ENCODE measurements at places on chromosomes 1 and 21. TPM values are rescaled to one million over a fixed set of nuclear protein-coding genes. Genes with fewer than 3 reads are reported as not detected.

- DNase-seq, result no peak
These were observed 42.3 kb downstream of the UBE4B start for GRCh38 chr1:10074852-10075730.

DNA sequence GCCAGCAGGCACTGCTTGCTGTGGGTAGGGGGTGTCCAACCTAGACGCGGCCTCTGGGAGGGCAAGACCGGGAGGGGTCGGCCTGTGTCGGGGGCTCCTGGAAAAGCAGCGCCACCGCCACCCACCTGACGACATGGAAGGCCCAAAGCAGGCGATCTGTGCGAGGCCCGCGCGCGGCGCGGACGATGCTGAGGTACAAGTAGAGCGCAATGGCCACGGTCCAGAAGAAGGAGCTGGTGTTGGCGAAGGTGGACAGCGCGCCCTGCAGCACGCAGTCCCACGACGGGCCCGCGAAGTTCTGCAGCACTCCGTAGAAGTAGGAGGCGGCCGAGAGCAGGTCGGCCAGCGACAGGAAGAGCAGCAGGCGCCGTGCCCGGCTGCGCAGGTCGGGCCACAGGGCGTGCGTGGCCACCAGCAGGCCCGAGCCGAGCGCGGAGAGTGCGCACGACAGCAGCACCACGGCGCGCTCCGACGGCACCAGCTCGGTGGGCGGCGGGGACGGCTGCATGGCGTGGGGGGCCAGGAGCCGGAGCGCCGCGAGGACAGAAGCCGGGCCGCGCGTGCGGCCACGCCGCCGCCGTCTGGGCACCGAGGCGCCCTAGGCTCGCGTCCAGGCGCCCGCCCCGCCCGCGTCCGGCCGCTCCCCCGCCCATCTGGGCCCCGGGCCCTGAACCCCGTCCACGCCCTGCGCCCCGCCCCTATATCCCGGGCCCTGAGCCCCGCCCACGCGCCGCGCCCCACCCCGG is at the start of gene GPR157:
Gene GPR157 (minus strand): TSS at position 583 of the 746 bp plus-strand sequence. CDS start 75 bp downstream, at position 508.
- DNase-seq, result no peak

DNA sequence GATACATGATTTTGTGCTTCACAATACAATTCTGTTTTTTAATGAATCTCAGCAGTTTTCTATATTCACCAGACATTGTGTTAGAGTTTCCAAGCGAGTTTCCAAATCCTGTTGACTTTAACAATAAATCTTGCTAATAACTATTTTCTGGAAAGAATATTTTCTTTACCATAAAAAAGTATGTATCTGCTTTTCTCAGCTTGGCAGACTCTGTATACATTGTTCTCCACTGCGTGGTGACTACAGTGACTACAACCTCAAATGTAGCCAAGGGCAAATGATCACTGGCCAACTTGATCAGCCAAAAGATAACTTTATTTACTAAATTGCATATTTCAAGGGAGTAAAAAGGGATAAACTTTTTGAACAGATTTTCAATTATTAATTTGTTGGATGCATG is 325.9 kb upstream of the ADAMTS5 start:
- no peak for DNase-seq

GRCh38 chr1:78292361-78292760 is 198.4 kb upstream of the PTGFR start:
- no peak for DNase-seq

DNA sequence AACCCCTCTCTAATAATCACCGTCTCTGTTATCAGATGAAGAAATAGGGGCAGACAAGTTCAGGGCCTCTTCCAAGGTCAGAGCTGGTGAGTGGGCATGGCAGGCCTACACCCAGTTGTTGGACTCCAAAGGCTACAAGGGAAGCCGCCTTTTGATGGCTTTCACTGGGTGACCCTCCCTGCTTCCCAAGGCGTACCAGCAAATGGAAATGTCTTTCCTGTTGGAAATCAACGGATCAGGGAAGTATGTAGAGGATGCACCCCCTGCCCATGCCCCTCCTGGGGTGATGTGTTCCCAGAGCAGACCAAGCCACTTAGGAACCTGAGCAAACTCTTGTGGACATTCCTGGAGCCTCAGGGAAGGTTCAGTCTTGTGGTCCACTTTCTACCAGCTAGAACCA is 47.4 kb downstream of the LGR6 start:
- DNase-seq, result no peak

The S100A7A gene
- total RNA-seq, result not detected

The AK5 gene
- total RNA-seq, result 0.71 TPM

The DLGAP3 gene
- total RNA-seq, result 0.24 TPM

The PRRX1 gene
- total RNA-seq, result 17.1 TPM

The F5 gene
- total RNA-seq, result 0.85 TPM

Data from thymus (tissue), 14 donors.